Kidney (tissue), 22 donors: ENCODE measurements at places on chromosomes 7 and 10. TPM values are rescaled to one million over a fixed set of nuclear protein-coding genes. Genes with fewer than 3 reads are reported as not detected.

- DNase-seq = no peak
Measured at GRCh38 chr7:116574025-116574822, 49.4 kb downstream of the CAV1 start.

DNA sequence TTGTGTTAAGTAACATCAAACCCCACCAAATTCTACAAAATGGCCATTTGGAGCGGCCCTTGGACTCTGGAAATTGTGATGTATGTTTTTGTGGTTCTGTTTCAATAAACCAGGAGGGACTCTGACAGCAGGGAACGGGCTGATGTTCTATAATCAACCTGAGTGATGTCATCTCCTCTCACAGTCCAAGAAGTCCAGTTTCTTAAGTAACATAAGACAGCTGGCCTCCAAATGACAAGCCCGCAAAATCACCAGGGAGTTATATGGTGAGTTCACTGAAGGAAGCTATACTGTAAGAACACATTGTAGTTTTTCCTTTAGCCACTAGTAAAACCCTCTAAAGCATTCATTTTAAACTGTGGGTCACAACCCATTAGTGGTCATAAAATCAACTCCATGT is 34.0 kb downstream of the GOT1 start:
- peak; percentile 34 for DNase-seq

GRCh38 chr10:3978761-3979160 is 193.8 kb upstream of the KLF6 start:
- DNase-seq = no peak

EN2 gene
- total RNA-seq = 0.13 TPM

PITRM1 gene
- 60.7 TPM for total RNA-seq
